ENCODE measurements at places on chromosomes 12 and 14. TPM values are rescaled to one million over a fixed set of nuclear protein-coding genes. Genes with fewer than 3 reads are reported as not detected.

GRCh38 chr14:33916663-33917565 lies 34.0 kb downstream of the EGLN3 start:
- DNase-seq, result peak; percentile 88

Gene FGF6
- polyA plus RNA-seq, result not detected

DNA sequence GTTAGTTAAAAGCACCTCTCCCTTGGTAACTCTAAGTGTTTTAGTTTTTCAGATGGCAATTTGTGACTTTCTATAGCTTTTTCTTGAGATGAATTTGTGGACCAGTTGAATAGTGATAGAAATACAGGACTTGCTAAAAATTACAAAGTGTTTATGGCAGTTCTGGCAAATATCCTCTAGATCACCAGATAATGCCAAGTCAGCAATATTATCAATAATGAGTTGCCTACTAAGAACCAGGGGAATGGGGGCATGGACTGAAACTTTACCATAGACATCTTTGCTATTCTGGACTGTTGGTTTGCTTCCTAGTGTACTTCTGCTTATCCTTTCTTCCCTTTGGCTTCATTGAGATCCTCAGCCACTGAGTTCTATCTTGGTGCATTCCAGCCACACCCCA lies 584.2 kb downstream of the DIO2 start:
- DNase-seq, result no peak

GRCh38 chr12:130988751-130989150 lies 35.0 kb downstream of the ADGRD1 start:
- no peak for DNase-seq

Gene SLC17A8
- polyA plus RNA-seq, result not detected

Gene TDG
- 17.6 TPM for polyA plus RNA-seq

DNA sequence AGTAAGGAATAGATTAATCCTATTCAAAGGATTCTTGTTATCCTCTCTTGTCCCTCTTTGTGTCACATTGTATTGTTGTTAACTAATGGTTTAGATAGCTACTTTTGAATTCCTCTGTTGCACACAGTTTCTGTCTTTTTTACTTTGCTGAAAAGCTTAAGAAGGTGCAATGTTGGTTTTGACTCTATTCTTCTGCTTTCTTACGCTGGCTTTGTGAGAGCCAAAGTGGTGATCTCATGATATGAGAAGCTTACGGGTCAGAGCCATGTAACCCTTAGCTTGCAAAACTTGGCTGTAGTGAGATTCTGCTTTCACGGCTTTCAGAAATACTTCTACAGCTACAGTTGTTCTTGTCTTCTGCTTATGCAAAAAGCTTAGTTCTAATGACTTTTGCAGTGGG lies 239.7 kb downstream of the TRHDE start:
- no peak for DNase-seq

Gene KCTD10
- polyA plus RNA-seq, result 105 TPM

DNA sequence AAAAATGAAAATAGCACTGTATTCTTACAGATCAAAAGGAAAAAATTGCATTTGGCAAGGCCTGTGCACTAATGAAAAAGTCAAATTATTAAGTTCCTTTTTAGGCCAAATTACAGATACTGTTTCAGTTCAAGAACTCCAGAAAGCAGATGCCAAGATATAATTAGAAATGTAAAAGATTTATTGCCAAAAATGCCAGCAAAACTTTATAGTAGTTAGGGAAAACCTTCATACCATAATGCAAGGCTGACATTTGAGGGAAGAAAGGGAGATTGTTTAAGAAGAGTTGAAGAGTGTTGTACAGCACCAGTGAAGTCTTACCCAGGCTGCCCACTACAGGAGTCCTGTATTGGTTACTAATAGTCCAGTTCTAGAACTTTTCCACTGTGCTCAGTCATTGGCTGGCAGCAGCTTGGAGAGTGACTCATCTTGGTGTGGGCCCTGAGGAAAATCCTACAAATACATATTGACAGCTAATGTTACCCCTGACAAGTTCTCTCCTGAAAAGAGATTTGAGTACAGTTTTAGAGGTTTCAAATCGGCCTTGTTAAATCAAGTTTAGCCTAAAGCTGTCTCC lies 600.4 kb downstream of the C12orf50 start:
- peak; percentile 3 for DNase-seq

DNA sequence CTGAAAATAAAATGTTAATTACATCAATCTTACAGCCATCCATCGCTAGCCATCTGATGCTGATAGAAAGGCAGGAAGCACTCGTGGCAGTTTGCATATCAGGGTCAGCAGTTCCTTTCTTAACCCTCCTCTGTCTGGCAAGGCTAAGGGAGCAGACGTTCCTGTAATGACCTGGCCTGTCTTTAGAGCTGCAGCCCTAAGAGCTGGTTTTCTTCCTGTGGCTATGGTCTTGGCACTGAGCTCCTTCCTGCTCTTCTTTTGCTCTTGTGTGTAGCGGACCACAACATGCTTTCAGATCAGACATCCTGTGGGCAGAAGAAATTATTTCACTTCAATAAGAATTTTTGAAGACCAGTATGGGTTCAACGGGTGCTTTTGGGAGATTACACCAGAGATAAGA lies 170.4 kb downstream of the DAD1 start:
- DNase-seq, result no peak

Gene PPFIA2
- polyA plus RNA-seq, result not detected

Gene NEMP1
- polyA plus RNA-seq, result 9.0 TPM

GRCh38 chr12:62401631-62402030 lies 65.0 kb upstream of the MON2 start:
- DNase-seq, result no peak

Gene BLTP3B
- polyA plus RNA-seq, result 4.1 TPM

Gene RNFT2
- polyA plus RNA-seq, result 1.7 TPM

Gene DHRS1
- 69.5 TPM for polyA plus RNA-seq

- no peak for DNase-seq
These were observed 153.6 kb downstream of the PAH start for GRCh38 chr12:102763471-102763870.

DNA sequence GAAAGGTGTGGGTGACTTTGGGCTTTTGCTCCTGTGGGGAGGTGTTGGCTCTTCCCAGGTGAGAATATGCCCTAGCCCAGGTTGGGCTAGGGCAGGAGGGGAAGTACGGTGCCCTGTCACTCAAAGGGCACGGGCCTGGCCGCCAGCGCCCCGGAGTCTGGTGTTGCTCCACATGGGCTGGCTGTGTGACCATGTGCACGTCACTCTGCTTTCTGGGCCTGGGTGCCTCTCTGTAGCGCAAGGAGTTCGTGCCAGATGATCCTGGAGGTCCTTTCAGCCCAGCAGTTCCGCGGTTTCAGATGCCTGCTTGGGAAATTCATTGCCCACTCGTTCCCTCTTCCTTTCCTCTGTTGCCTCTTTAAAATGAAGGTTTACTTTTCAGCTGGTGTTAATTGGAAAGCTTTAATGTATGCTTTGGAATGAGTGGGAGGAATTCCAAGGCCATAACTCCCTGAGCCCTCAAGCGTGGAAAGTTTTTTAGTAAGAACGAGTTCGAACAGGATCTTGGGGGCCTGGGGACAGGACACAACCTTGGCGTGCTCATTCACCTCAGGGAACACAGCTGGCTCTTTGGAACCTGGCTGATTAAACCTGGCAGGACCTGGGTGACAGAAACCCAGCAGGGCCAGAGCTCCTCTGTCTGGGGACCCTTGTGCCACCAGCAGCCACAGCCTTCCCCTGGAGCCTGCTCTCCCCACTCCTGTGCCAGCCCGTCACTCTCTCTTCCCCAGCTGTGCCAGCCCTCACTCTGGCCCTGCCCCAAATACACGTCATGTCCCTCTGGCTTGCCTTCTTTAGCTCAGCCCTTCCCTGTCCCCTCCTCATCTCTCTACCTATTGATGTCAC lies 42.8 kb downstream of the TSPAN9 start:
- no peak for DNase-seq

Gene CPNE6
- polyA plus RNA-seq, result not detected
